ENCODE measurements at places on chromosomes 13 and 19.
A peak's percentile ranks its signal among the peaks of the same experiment; 100 is the strongest.

GRCh38 chr19:11577451-11578257 lies at the start of gene ACP5:
TSS of gene ACP5 (minus strand) at chr19:11577645. CDS start at chr19:11577317, 328 bp downstream.
- DNase-seq, result peak; percentile 46

GRCh38 chr19:1400281-1401137 lies 833 bp downstream of the GAMT start:
- DNase-seq, result peak; percentile 51

GRCh38 chr19:49926515-49926914 lies 2.5 kb upstream of the ATF5 start:
- no peak for DNase-seq

- DNase-seq, result peak; percentile 76
Measured at GRCh38 chr19:48501494-48502349, 9.9 kb downstream of the LMTK3 start.

- DNase-seq, result no peak
Measured at GRCh38 chr13:45368005-45368404, 27.0 kb upstream of the TPT1 start.

- no peak for DNase-seq
Measured at GRCh38 chr13:30043631-30043925, 193.2 kb upstream of the UBL3 start.

DNA sequence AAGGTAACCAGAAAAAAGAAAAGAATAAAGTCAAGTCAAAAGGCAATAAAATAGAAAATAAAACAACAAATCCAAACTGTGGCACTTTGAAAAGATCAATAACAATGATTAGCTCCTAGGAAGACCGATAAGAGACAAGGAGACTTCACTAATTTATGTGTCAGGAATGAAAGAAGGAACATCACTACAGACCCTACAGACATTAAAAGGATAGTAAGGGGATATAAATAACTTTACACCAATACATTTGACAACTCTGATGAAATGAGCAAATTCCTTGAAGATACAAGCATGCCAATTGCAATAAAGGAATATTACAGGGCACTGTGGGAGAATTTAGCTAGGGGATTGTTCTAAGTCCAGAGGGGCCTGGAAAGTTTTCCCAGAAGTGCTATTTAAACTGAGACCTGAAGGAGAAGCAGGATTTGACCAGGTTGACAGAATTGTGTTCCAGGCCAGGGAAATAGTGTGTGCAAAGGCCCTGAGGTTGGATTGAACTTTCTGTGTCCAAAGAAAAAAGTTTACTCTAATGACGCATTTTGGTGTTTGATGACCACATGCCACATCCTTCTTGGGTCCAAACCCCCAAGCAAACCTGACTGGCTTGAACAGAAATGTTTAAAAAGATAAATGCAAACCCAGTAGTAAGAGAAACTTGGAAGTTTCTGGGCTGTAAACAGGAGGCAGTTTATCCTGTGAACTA lies 1.6 kb upstream of the C19orf38 start:
- peak; percentile 35 for DNase-seq

GRCh38 chr13:91174886-91175501 lies 172.5 kb upstream of the MIR17HG start:
- DNase-seq, result peak; percentile 6

DNA sequence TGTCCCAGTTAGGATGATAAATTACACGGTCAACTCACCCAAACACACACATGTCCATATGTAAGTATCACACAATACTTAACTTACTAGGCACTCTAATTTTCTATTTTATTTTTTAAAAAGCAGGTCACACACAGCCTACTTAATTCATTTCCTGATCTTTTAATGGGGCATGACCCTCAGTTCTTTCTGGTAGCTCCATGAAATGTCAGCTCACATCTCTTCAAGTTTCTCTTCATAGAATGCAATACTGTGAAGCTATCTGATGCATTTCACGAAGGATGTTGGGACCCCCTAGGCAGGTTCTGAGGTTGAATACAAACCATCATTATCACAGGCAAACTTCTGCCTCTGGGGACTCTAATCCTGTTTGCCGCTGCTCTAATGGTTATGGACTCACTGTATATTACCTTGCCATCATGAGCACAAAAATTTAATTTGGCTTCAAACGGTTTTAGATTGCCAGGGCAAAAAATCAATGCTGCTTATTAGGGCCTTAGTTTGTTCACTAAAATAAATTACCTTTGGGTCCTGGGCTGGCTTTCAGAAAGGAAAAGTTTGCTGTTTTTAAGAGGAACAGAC lies 16.1 kb upstream of the DHRS12 start:
- DNase-seq, result peak; percentile 88

GRCh38 chr19:5430237-5430636 lies 25.0 kb upstream of the ZNRF4 start:
- no peak for DNase-seq

- DNase-seq, result no peak
Measured at GRCh38 chr19:18229474-18229873, 3.2 kb upstream of the PDE4C start.

DNA sequence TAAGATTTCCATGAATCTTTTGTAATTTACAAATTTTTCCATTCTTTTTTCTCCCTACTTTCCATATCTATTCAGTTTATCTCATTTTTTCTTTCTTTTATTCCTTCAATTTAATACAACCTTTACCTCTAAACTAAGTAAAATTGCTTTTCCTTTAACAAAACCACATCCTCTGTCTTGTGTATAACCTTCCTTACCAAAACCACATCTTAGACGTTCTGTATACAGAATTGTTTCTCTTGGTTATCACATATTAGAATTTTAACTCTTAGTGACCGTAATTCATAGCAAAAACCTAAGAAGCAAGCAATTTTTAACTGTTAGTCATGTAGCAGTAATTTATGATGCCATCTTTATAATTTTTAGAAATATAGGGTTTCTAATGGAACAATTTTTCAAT lies 15.0 kb downstream of the PPP5C start:
- DNase-seq, result no peak
